ENCODE measurements at places on chromosomes 5 and 9. TPM values are rescaled to one million over a fixed set of nuclear protein-coding genes. Genes with fewer than 3 reads are reported as not detected.

GRCh38 chr9:69427286-69427685, 102.3 kb downstream of the ENTREP1 start:
- DNase-seq: no peak

GRCh38 chr9:128860937-128861336, 20.8 kb downstream of the KYAT1 start:
- no peak for DNase-seq

- no peak for DNase-seq
Measured at GRCh38 chr5:134226441-134227192, 744 bp upstream of the PPP2CA start.

DNA sequence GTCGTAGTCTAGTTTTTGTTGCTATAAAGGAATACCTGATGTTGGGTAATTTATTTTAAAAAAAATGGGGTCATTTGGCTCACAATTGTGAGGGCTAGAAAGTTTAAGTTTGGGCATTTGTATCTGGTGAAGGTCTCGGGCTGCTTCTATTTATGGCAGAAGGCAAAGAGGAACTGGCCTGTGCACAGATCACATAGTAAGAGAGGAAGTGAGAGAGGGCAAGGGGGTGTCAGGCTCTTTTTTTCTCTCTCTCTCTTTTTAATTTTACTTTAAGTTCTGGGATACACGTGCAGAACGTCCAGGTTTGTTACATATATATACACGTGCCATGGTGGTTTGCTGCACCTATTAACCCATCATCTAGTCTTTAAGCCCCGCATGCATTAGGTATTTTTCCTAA, 453.3 kb downstream of the DIRAS2 start:
- DNase-seq: no peak

The SLC6A19 gene
- not detected for total RNA-seq

- no peak for DNase-seq
Measured at GRCh38 chr5:129766798-129767197, 18.9 kb downstream of the MINAR2 start.

DNA sequence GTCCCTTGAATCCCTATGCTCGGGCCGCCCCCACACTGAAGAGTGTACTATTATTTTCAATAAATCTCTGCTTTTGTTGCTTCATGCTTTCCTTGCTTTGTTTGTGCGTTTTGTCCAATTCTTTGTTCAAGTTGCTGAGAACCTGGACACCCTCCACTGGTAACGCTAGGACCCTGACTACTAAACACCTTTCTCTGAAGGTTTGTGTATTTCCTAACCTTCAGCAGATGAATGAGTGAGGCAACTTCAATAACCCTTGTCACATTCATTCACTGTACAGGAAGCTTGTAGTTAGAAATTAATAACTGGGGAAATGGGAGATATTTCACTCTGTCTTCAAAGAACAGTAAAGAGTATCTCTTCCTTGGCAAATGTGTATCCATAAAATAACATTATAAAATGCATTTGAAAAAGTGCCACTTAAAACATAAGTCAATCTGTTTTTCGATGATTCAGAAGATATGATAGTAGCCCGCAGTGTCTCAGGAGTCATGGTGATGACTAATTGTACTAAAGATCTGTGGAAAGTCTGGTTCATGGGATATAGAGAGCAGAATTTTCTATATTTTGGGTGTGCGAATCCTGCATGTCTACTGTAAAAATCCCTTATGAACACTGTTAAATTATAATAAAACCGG, 43.2 kb upstream of the ANKH start:
- DNase-seq: peak; percentile 49

- DNase-seq: no peak
Measured at GRCh38 chr5:128763321-128763720, 202.0 kb upstream of the SLC27A6 start.

DNA sequence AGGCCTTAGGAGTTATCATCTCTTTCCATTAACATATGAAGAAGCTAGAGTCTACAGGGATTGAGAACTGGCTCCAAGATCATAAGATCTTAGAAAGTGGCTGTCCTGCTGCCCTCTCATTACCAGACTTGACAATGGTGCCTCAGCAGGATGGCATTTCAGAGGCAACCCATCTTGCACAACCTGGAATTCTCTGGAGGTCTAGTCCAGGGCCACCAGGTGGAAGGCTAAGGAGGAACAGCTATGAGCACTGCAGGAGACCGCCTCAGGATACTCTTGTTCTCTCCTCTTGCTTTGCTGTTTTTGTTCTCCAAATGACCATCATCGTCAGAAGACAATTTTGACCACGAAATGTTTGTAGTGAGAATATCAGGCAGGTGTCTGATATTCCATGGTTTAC, 322.6 kb downstream of the FBXL17 start:
- no peak for DNase-seq

DNA sequence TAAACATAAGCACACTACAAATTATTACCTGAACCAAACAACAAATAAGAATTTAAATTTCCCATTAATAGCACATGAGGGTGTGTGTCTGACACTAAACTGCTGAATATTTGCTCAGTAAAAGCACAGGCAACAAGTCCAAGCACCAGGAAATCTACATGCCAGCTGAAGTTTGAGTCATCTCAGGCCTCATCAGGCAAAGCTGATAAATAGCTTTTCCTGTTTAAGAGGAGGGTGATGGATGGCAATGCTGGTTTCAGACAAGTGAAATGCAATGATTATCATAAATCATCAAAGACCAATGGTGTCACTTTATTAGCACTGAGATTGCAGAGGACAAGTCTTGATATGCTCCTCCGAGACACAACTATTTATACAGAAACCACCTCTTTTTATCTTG, 1668.0 kb upstream of the C9orf72 start:
- DNase-seq: no peak

The DNAJC18 gene
- total RNA-seq: 11.8 TPM

DNA sequence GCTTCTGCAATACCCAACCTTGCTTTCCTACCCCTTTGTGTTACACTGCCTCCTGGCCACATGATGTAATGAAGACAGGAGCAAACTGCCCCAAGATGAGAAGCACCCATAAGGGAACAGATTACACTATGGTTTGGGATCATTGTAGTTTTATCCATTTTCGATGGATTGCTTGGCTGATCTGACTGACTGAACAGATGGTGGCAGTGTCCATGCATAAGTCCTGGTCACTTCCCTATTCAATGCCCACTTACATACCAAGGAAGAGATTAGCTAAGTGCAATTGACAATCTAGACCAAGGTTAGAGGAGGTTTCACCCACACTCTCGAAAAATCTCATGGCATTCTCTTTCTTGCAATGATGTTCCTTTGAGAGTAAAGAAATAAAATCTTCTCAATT, 319.9 kb downstream of the RAB3C start:
- DNase-seq: no peak

The TAF1L gene
- total RNA-seq: 0.03 TPM

DNA sequence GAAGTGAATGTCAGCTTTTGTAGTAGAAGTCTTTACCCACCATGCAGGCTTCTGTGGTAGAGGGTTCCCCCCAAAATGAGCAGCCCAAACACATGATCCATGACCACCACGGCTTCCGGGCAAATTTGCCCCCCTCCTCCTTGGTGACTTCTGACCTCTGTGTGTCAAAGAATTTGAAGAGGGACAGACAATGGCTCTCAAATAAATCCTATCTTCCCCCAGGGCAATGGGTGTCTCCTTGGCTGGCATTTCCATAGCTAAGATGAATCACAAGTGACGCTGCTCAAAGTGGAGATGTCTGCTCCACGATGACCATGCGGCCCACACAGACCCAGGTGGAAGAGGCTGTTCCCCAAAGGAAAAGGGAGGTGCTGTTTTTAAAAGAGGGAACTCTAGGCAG, 30.2 kb upstream of the BOD1 start:
- DNase-seq: no peak
